Activated CD8-positive, alpha-beta memory T cell treated with anti-CD3 and anti-CD28 coated beads, Interleukin-2, amount 50 U/mL, for 4 hours (primary cell): ENCODE measurements at places on chromosomes 5 and 9.

DNA sequence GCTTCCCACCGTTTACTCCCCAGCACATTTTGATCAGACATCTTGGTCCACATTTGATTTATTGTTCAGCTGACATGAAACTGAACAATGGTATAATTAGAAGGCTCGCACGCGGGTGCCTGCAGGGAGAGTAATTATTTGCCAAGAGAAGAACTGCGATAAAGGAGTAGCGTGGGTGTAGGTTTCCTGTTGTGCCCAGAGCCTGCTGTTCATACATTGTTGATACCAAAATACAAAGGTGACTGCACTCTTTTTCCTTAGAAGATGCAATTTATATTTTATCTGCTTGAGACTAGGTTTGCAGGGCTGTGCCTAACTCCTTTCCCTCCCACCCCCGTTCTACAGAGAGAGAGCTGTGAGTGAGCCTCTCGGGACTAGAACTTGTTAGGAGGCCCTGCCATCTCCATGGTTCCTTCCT lies 241.8 kb upstream of the MSX2 start:
- no peak for DNase-seq

DNA sequence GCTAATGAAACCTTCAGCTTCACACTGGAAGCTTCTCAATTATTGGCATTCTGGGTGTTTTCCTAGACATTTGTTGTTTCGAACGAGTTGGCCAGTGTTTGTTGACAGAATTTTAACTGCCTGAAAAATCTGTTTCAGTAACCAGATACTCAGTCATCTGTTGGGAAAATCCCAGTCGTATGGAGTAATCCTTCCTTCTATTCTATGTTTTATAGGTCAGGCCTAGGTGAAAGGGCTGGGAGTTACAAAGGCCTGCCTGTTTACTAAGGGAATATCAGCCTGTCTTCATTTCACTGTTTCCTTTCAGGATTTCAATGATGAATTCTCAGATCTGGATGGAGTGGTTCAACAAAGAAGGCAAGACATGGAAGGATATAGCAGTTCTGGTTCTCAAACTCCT lies 59.9 kb downstream of the GRAMD2B start:
- no peak for DNase-seq

DNA sequence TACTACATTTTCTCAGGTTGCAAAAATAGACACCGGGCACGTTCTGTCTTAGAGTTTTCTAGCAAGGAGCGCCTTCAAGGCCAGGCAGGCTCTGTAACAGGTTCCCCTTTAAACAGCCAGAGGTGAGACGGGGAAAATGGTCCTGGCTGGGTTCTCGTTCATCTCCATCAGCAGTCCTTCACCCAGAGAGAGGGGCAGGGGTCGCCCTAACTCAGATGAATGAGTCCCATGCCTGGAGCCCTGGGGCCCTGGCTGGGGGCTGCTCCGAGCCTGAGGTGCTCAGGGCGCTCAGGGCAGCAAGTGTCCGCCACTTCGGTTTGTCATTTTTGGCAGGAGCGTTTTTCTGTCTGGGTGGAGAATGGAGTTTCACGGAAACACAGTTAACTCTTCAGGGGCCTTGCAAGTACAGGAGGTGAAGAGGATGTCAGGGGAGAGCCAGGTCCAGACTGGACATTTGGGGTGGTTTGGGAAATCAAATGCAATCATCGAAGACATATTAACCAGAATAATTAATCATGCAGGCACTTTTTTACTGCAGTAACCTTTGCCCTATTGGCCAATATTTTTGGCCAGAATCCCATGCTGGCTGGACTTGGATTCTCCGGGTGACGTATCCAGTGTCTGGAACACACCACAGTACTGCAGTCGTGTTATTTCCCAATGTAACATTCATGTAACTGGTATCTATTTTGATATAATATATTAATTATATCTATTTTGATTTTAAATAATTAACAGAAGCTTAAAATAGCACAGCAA lies 2.9 kb downstream of the NTNG2 start:
- no peak for DNase-seq

GRCh38 chr5:31464081-31464480 lies 67.8 kb downstream of the DROSHA start:
- no peak for DNase-seq

GRCh38 chr5:10233505-10233904 lies 16.2 kb downstream of the ATPSCKMT start:
- DNase-seq, result no peak

DNA sequence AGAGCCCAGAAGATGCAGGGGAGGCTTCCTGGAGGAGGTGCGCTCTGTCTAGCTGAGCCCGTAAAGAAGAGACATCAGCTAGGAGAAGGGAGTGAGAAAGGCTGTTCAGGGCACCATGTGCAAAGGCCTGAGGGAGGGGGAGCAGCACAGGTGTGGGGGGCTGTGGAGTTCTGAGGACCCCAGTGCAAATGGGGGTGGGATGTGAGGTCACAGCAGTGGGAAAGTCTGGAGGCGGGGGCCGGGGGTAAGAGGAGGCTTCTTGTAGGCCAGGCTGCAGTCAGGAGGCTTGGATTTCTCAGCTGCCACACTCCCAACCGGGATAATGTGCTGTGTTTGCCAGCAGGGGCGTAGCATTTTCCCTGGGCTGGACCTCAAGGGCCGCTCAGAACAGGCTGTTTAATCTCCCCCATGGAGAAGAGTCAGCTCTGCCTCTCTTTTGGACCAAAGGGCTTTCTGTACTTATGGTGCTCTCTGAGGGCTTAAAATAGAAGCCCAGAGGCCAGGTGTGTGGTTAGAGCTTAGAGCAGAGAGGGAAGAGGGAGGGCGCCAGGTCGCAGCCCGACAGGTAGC lies 5.7 kb downstream of the NEURL1B start:
- DNase-seq, result no peak
